Right atrium auricular region (tissue), 2 donors: ENCODE measurements at places on chromosomes 16 and 17. TPM values are rescaled to one million over a fixed set of nuclear protein-coding genes. Genes with fewer than 3 reads are reported as not detected.

- DNase-seq = no peak
- no peak overlapping the region for H3K4me3 ChIP-seq
Observed at GRCh38 chr17:14201988-14202380, 34.7 kb downstream of the CDRT15 start.

GRCh38 chr16:55179852-55180585 lies 144.0 kb upstream of the IRX6 start:
- H3K4me1 ChIP-seq = no peaks in the 10 kb centered on the region
- DNase-seq = no peak
- H3K27me3 ChIP-seq = no peaks in the 10 kb centered on the region
- H3K4me3 ChIP-seq = no peak overlapping the region
- no peak overlapping the region for H3K27ac ChIP-seq

GRCh38 chr17:13346592-13346991 lies 255.1 kb downstream of the HS3ST3A1 start:
- DNase-seq = no peak
- no peak overlapping the region for H3K4me3 ChIP-seq
- no peaks in the 10 kb centered on the region for H3K36me3 ChIP-seq
- no peaks in the 10 kb centered on the region for H3K4me1 ChIP-seq

DNA sequence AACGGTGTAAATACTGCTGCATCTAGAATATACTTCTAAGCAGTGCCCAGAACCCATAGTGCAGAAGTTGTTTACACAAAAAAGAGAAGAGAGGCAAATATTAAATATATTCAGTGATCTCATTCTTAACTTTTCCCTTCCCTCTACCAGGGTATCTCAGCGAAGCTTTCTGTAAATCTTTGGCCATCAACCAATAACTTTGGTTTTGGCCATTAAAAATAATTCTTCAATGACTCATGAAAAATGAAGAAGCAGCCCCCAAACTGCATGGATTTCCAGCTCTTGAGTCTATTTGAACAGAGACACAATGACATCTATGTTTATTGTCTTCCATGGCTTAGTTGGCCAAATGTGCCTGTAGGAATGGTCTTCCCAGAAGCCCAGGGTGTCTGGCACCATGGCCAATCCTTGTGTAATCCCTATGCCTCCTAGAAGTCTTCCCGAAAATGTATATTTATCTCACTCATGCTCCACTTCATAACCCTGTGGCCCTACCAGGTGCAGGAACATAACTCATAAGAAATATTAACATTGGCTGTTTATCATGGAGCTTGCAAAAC lies 646.6 kb downstream of the TOX3 start:
- no peak overlapping the region for H3K4me3 ChIP-seq
- no peaks in the 10 kb centered on the region for H3K36me3 ChIP-seq
- H3K4me1 ChIP-seq = no peaks in the 10 kb centered on the region
- no peaks in the 10 kb centered on the region for H3K27me3 ChIP-seq
- no peak for DNase-seq

- no peaks in the 10 kb centered on the region for H3K27me3 ChIP-seq
- no peak overlapping the region for H3K27ac ChIP-seq
- peak; percentile 72 for DNase-seq
- peak overlapping the region; percentile 28 for H3K4me3 ChIP-seq
Observed at GRCh38 chr17:21452377-21453143, 76.4 kb downstream of the KCNJ12 start.

- peaks cover 10% of the 10 kb centered on the region for H3K4me1 ChIP-seq
- H3K27ac ChIP-seq = no peak overlapping the region
- no peaks in the 10 kb centered on the region for H3K36me3 ChIP-seq
- no peak for DNase-seq
- H3K27me3 ChIP-seq = no peaks in the 10 kb centered on the region
Observed at GRCh38 chr17:55434721-55435120, 13.1 kb upstream of the MMD start.

DNA sequence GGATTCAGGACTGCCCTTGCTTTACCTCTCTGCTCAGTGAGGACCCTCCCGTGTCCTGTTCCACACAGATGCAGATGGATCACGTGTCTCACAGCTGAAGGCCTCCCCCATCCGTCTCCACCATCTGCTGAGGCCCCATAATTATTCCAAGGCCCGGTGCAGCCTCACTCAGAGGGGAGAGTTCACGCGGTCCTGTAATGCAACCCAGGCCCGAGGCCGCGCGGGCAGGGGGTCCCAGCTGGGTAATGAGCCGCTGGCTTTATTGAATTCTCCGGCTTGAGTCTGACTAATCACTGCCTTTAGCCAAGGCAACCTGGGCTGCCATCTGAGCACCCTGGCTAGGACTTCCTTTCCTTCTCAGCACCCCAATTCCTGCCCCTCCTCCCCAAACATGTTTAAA lies 4.4 kb upstream of the WFIKKN2 start:
- H3K27ac ChIP-seq = no peak overlapping the region
- DNase-seq = no peak
- H3K4me3 ChIP-seq = no peak overlapping the region
- H3K4me1 ChIP-seq = no peaks in the 10 kb centered on the region

GRCh38 chr16:60091529-60091928 lies 1357.4 kb upstream of the GOT2 start:
- H3K36me3 ChIP-seq = no peaks in the 10 kb centered on the region
- H3K27ac ChIP-seq = no peak overlapping the region
- H3K4me1 ChIP-seq = no peaks in the 10 kb centered on the region
- H3K27me3 ChIP-seq = no peaks in the 10 kb centered on the region

- H3K27ac ChIP-seq = peak overlapping the region; percentile 51
- H3K36me3 ChIP-seq = no peaks in the 10 kb centered on the region
- peak; percentile 71 for DNase-seq
- H3K4me3 ChIP-seq = no peak overlapping the region
- no peaks in the 10 kb centered on the region for H3K4me1 ChIP-seq
- H3K27me3 ChIP-seq = no peaks in the 10 kb centered on the region
Observed at GRCh38 chr17:40922239-40922638, 15.2 kb downstream of the KRT23 start.

GRCh38 chr17:77521076-77521475 lies 380.3 kb downstream of the SEC14L1 start:
- no peak overlapping the region for H3K4me3 ChIP-seq
- DNase-seq = no peak
- H3K27me3 ChIP-seq = no peaks in the 10 kb centered on the region
- no peak overlapping the region for H3K27ac ChIP-seq
- no peaks in the 10 kb centered on the region for H3K4me1 ChIP-seq

DNA sequence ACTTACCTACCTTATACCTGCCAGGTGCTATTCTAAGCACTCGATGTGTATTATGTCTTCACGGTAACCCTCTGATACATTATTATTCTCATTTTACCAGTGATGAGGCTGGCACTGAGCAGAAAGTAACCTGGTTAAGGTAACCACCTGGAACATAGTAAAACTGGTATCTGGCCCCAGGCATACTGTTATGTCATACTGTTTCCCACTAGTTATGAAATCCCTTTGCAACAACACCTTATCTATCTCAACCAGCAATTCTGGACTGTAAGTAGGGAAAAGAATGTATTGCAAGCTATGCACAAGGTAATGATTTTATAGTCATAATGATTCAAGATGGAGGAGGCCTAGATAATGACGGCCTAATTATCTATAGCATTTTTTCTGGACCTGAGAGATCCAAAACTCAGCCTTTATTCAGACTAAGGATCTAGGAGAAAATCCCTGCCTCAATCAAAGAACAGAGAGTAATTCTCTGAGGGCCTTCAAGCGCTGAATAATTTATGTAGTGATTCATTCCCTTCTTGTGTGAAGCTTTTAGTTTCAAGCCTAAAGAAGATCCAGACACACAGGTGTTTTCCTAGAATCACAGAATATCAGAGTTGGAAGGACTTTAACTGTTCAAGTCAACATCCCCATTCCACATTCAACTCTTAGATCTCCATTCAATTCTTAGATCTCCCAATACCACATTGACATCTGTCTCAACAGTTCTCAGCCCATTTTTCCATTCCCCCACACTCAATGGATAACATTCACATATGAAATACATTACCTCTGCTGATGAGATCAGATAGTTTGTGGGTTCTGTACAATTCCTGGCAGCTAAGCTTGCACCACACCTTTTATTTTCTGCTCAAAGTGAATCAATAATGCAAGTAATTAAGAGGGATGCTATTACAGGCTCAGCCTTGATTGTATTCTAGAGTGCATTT lies 14.9 kb upstream of the MMD start:
- H3K27me3 ChIP-seq = no peaks in the 10 kb centered on the region
- no peak overlapping the region for H3K4me3 ChIP-seq
- H3K36me3 ChIP-seq = no peaks in the 10 kb centered on the region
- H3K27ac ChIP-seq = no peak overlapping the region

IRX6 gene
- total RNA-seq = not detected

MT3 gene
- total RNA-seq = not detected

ZNF750 gene
- not detected for total RNA-seq

MAPT gene
- total RNA-seq = 7.8 TPM

SERPINF2 gene
- 1.5 TPM for total RNA-seq

STH gene
- not detected for total RNA-seq

PABPN1L gene
- not detected for total RNA-seq

CCL7 gene
- total RNA-seq = not detected
